Activated T-cell treated with anti-CD3 and anti-CD28 coated beads, Interleukin-2, amount 50 U/mL, for 1 hour (primary cell): ENCODE measurements at places on chromosomes 12 and 14.

DNA sequence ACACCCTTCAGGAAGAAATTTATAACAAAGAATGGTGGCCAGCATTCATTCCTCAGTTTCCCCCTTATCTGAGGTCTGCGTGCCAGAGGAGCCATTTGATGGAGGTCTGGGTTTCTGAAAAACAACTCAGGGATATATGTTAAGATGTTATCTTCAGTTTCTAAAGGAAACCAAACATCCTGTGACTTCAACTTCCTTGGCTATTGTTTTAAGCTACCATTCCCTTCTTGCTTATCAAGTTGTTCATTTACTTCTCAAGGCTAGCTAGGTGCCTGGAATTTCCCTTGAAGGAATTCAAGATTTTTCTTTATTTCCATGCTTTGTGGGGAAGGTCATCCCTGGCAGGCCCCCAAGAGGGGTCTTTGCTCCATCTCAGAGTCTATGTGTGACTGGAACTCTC is 27.1 kb upstream of the OXA1L start:
- DNase-seq, result no peak

DNA sequence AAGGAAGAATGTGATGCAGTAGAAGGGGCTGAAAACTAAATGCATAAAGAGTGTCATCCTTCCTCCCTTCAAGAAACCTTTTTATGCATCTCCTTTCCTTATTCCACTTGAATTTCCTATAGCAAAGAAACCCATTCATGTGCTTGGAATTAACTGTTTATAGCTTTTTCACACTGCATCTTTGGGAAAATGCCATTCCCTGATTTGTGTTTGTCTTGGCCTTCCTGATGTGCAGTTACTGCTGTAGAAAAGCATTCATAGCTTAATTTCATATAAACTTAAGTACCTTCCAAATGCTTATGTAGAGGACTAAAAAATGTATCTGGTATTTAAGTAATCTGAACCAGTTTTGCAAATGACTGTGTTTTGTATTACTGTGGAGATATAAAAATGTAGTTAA is 61.8 kb downstream of the SDR9C7 start:
- no peak for DNase-seq

DNA sequence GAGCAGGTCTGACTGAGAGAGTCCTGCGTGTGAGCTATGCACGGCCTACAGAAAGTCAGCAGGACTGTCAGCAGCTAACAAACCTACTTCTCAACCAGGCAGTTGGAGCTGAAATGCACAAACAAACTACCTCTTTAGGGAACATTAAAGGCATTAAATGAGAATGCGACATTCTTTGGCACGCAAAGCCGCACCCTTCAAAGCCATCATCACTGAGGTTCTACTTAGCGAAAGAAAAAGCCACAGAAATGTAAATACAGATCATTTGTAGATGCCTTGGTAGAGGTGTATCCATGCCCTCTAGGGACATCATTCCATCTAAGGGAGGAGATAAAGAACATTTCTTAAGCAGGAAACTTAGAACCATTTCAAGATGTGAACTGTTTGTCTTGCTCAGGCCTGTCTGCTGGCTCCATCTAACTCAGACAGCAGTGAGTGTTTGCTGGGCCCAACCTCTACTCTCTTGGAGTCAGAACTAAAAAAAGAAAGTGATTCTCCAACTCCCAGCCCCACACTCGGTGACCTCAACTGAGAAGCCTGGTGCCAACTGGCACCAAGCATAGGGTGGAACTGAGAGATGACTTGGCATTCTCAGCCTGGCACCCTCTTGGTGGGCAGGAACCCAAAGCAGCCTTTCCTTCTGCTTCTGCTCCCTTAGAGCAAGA is 63.5 kb upstream of the MBIP start:
- DNase-seq, result no peak

DNA sequence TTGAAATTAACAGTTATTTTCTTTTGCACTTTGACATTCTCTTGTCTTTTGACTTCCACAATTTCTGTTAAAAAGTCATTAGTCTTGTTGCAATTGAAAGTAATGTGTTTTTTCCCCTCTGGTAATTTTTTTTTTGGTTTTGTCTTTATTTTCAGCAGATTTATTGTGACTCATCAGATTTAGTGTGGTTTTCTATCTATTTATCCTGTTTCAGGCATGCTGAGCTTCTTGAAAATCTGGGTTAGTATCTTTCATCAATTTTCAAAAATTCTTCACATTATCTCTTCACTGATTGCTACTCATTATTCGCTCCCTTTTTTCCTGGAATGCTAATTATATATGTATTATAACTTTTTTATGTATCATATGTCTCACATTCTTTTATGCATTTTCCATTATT is 15.3 kb upstream of the NTF3 start:
- DNase-seq, result no peak

DNA sequence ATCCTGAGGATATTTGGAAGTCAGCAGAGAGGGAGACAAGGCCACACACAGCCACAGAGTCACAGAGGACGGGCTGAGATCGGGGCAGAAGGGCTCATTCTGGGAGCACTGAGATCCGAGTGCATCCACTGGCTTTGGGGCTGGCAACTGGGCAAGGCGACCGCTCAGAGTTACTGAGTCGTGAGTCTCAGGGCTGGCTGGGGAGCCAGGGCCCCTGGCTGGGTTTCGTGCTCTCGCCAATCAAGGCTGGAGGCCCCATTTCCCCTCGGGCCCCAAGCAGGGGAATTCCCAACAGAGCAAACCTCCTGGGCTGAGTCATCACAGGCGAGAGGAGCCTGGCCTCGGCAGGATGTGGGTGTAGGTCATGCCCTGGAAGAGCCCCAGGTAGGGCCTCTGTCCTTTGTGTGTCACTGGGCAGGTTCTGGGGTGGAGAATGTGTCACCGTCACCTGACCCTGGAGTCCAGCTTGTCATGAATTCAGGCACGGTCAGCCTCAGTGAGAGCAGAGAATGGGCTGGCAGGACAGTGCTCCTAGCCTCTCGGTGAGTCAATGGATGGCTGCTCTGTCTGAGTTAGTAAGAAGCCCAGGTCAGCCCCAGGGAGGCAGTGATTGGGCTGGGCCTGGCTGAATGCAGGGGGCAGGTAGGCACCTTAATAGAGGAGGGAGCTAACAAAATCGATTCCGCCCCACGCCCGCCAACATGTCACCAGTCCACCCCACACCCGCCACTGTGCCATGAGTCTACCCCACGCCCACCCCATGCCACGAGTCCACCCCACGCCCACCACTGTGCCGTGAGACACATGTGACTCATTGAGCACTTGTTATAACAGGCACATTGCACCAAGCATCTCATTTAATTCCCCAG is 16.9 kb downstream of the ASB2 start:
- peak; percentile 85 for DNase-seq

DNA sequence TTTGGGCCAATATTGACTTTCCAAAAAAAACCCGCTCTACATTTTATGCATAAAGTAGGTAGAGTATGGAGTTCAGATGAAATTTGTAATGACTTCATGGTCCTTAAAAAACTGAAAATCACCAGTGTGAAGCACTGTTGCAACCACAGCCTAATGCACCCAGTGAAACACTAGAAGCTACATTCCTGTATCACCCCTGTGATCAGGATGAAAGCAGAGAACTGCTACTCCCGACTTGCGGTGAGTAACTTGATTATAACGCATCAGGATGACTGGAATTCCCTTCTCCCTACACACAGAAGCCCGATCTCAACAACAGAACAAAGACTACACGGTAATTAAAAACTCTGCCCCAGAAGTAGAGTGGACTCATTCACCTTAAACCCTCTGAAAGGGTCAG is 33.8 kb downstream of the SPTB start:
- no peak for DNase-seq

GRCh38 chr14:104551851-104552737 is 27.5 kb upstream of the C14orf180 start:
- peak; percentile 13 for DNase-seq
